Stimulated activated CD4-positive, alpha-beta T cell treated with anti-CD3 and anti-CD28 coated beads, Interleukin-1b, Interleukin-23, amount 100 ng/mL, for 1 hour (primary cell): ENCODE measurements at places on chromosomes 1 and 21.

DNA sequence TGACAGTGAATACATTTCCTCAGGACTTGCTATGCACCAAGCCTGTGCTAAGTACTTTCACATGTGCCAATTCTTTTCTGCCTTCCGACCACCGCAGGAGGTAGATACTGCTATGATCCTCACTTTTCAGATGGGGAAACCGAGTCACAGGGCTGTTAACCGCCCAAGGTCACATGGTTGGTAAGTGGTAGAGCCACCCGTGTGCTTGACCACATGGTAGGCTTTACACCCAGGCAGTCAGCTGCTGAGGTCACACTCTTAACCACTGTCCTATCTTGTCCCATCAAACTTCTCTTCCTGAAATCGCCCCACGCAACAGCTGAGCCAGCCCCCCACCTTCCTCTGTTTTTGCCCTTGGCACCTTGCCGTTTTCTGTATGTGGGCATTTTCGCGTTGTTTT lies 31.0 kb upstream of the SDHB start:
- DNase-seq: no peak

DNA sequence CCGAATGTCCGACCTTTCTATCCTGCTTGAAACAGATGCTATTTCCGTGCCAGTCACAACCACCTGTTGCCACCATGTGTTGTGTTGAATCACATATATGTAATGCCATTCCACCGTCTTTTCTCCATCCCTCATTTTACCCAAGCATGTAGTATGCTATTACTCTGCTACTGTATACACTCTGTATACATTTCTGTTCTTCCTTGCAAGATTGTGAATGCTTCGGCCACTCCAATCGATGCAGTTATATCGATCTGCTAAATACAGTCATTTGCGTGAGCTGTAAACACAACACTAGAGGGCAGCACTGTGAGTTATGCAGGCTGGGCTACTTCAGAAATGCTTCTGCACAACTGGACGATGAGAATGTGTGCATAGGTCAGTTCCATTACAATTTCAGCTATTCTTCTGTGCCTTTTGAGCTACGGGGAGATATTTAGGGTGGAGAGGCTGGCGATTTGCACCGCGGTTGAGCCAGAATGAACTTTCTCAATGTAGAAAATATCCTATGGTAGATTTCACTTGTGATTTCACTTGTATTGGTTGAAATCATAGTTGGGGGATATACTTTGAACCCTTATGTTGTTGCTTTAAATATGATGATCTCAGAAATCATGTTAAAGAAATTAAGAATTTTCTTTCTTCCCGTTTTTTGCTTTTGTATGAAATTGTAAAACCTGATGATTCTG lies 289.8 kb downstream of the NTNG1 start:
- no peak for DNase-seq

- no peak for DNase-seq
Observed at GRCh38 chr1:1899266-1899966, 8.5 kb upstream of the GNB1 start.

GRCh38 chr1:216005916-216006315 lies 417.3 kb downstream of the USH2A start:
- no peak for DNase-seq

DNA sequence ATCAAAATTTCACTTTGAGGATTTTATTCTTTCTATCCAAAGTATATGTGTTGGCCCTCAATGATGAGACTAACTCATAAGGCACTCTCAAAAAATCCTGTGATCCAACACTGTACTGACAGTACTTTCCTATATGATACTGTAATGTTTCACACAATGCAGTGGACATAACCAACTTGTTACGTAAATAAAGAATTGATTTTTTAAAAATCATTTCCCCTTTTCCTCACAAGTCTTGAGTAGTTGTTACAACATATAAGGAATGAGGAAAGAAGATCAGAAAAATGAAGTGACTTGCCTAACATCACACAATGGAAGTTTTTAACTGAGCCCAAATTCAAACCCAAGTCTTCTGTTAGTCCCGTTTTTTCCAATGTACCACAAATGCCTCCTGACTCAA lies 17.2 kb downstream of the PTP4A2 start:
- DNase-seq: no peak

- peak; percentile 21 for DNase-seq
Observed at GRCh38 chr1:223189903-223190724, 47.1 kb upstream of the TLR5 start.

GRCh38 chr1:20640183-20640597 lies 6.9 kb downstream of the PINK1 start:
- peak; percentile 37 for DNase-seq

GRCh38 chr1:197336571-197336970 lies 68.5 kb downstream of the CRB1 start:
- DNase-seq: no peak

DNA sequence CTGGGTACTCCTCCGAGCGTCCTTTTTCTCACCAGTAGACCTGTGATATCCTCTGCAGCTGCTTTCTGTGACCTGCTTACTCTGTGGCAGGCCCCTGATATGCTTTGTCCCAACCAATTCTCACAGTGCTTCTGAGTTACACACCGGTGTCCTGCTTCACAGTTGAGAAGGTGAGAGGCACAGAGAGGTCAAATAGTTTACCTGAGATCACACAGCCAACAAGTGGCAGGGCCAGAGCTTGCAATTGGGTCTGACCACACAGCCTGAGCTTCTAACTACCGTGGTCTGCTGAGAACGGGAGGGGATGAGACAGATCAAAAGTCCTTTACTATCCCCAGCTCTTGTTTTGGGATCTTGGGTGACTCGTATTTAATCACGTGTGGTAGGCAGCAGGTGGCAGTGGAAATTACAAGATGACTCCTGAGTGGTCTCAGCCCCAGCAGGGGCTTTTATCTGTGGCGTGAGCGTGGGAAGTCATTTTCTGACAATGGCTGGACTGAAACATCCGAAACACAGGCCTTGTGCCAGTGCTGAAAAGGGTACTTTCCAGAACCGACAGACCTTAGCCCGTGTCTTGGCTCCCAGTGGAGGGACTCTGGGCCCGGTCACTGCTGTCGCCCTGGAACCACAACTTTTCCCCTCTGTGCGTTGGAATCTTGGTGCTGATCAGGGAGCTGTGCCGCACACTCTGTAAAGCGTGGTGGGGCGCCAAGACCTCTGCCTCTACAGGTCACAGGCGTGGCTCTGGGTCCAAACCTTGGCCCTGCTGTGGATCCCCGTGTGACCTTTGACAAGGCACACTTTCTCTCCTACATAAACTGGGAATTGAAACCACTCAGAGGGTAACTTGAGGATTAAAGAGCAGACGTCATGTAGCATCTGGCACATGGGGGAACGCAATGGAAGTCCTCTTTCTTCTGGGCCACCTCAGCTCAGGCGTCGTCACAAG lies 11.9 kb downstream of the THEMIS2 start:
- no peak for DNase-seq

- DNase-seq: no peak
Observed at GRCh38 chr1:110633646-110634030, 27.5 kb upstream of the KCNA2 start.

DNA sequence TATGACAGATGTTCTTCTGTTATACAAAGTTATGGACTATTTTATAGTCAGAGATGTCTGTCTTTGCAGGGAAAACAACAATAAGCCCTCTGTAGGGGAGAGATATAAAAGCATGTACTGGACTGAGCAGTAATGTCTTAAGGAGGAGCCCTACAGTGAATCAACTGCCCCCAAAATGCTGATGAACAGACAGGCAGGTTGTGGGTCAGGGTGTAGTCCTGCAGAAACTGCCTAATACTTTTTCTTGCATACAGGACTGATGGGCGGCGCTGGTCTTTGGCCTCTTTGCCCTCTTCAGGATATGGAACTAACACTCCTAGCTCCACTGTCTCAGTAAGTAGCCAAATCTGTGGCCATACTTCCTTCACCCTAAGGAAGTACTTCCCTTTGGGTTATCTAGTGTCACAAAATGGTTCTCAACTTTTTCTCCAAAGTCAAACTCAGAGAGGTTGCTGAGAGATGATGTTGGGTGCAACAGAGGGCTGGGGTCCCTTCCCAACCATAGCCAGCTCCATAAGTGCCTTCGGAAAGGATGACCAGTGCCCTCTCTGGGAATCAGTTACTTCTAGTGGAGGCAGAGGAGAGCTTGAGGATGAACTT lies 129.8 kb downstream of the PIK3R3 start:
- no peak for DNase-seq

- DNase-seq: no peak
Observed at GRCh38 chr1:247090455-247090854, 11.8 kb upstream of the ZNF670 start.

- no peak for DNase-seq
Observed at GRCh38 chr1:30184393-30185141, 538.8 kb downstream of the MATN1 start.

- DNase-seq: no peak
Observed at GRCh38 chr1:29258976-29259801, 22.9 kb downstream of the PTPRU start.

DNA sequence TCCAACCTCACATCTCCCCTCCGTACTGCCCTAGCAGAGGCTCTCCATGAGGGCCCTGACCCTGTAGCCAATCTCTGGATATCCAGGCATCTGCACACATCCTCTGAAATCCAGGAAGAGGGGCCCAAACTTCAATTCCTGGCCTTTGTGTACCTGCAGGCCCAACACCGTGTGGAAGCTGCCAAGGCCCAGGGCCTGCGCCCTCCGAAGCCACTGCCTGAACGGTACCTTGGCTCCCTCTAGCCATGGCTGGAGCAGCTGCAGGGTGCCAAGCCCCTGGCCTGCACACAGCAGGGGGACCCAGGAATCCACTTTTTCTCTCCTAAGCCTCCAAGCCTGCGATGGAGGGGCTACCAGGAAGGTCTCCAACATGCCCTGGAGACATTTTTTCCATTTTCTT lies 84.2 kb downstream of the PTGER3 start:
- DNase-seq: no peak

DNA sequence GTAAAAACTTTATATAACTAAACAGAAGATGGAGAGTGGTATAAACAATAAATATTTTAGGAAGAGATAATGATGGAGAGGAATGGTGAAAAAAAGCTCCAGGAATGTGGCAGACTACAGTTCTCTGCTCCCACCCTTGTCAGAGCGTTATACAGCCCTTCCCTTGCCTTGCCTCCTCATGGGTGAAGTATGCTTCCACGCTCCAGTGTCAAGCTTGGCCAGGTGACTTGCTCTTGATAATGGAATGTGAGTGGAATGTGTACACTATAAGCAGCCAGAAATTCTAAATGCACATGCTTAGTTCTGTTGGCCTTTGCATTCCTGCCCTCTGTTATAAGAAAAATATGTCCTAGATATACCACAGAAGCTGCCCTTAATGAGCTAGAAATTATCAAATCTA lies 24.7 kb upstream of the POGK start:
- no peak for DNase-seq

- no peak for DNase-seq
Observed at GRCh38 chr1:245879091-245879490, 628.0 kb downstream of the SMYD3 start.

DNA sequence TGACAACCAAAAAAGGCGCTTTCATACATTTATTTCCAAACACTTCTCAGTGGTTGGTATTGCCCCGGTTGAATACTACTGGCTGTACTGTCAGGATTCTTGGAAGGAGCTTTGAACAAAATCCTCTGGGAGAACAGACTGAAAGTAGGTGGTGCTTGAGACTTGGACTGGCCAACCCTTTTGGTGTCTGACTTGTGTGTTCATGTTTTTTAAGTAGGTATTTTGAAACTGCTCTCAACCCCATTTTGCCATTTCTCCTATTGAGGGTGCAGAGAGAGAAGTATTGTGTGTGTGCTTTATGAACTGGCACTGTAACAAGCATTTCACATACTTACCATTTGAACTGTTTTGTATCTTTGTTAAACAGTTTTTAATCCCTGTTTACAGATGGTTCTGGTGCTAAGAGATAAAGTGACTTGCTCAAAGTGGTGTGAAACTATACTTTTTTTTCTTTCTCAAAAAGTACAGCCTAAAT lies 21.2 kb downstream of the ARID1A start:
- no peak for DNase-seq

DNA sequence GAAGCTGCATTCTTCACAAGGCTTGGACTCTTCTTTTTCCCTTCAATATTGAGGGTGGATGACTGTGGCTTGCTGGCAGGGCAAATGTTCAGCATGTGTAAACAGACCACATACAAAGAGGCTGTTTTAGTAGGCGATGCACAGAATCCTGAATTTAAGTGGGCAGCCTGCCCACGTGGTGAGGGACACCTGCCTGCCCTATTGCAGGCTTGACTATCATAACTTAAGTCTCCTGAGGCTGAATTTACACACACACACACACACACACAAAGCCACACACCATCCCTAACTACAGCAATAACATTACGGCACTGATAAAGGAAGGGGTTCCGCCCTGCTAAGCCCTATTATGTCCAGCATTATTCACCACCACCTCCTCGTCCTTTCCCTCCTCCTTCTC lies 15.9 kb downstream of the SYT2 start:
- no peak for DNase-seq

GRCh38 chr1:58211869-58212268 lies 334.7 kb downstream of the OMA1 start:
- no peak for DNase-seq

GRCh38 chr1:233034836-233035235 lies 84.4 kb downstream of the NTPCR start:
- DNase-seq: no peak

DNA sequence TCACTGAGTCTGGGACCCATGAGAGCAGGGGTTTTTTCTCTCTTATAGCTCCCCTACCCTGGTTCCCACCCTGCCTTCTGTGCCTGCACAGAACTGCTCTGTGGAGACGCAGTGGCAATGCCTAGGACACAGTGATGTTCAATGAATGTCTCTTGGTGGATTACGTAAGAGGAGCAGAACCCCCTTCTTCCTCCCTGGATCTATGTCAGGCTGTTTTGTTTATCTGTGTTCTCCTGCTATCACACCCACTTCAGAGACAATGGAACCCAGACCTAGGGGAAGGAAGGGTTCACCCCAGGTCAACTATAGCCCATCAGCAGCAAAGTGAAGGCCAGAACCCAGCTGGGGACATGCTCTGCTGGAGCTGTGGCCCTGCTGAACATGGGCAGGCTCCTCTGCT lies 2.0 kb downstream of the HPCAL4 start:
- no peak for DNase-seq

GRCh38 chr1:25757846-25758185 lies 42.2 kb upstream of the SELENON start:
- DNase-seq: no peak

DNA sequence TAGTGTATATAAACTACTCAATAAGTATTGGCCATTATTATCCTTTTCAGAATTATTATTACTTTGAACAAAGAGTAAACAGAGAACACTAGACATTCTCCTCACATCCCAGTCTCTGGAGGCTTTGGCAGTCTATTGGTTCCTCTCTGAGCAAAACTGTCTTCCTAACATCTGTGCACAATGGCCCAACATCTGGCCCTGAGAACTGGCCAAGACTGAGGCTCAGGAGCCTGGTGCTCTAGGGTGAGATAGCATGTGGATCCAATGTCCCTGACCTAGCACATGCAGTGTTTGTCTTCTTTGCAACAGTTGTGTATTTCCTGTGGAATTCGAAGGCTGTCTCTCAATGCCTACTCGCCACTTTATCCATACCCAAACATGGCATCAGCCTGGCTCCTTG lies 313.2 kb upstream of the KAZN start:
- DNase-seq: no peak
